Neural progenitor cell (in vitro differentiated cells): ENCODE measurements at places on chromosomes 16 and 17. TPM values are rescaled to one million over a fixed set of nuclear protein-coding genes. Genes with fewer than 3 reads are reported as not detected.
A peak's percentile ranks its signal among the peaks of the same experiment; 100 is the strongest.

DNA sequence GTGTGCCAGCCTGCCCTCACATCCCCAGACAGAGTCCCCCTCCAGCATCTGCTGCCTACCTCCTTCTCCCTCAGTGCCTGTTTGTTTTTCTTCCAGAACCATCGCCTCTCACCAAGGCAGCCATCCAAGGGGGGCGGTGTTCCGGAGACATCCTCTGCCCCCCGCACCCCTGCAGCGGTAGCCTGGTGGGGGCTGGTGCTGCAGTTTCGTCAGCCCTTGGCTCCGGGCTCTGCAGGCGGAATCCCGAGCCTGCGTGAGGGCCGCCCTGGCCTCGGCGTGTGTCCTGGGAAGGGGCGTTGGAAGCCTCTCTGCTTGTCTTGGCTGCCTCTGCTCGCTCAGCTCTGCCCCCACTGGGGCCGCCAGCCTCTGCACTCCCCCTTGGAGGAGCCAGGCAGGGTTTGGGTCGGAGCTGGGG lies 126.0 kb upstream of the CIBAR2 start:
- peak; percentile 77 for DNase-seq

- DNase-seq = peak; percentile 77
Measured at GRCh38 chr16:49275050-49275730, 6.4 kb downstream of the CBLN1 start.

The ITGAL gene
- not detected in 2 replicates for total RNA-seq

The ZNF688 gene
- 3.6 and 6.2 TPM in 2 replicates for total RNA-seq

The SLC12A3 gene
- not detected in 2 replicates for total RNA-seq
